Stimulated activated naive B cell treated with anti-CD40 and anti-IgM and Interleukin-4, amounts not matched to agents 10 μg/mL and 1 μg/mL and 100 μg/mL, for 72 hours (primary cell): ENCODE measurements at places on chromosomes 3 and 15.

DNA sequence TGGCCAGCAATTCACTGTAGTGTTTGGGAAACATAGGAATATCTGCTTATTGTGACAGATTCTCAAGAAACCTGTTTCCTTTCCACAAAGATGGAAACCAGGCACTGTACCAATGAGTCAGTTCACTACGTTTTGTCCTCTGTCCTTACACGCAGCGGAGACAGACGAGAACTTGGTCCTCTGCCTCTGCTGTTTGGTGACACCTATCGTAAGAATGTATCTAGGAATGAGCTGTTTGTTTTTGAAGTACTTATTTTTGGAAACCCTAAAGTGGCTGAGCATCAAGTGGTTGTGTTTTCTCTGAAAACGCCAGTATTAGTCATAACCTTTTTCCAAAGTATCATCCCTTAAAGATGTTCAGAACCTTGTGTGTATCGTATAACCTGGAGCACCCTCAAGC, 93.0 kb downstream of the PGPEP1L start:
- H3K4me3 ChIP-seq, result no peak overlapping the region
- no peaks in the 10 kb centered on the region for H3K27me3 ChIP-seq
- H3K27ac ChIP-seq, result peak overlapping the region; percentile 56
- no peak for DNase-seq
- peaks cover 8% of the 10 kb centered on the region for H3K4me1 ChIP-seq
- H3K36me3 ChIP-seq, result peaks cover 9% of the 10 kb centered on the region

- no peaks in the 10 kb centered on the region for H3K36me3 ChIP-seq
- H3K27me3 ChIP-seq, result no peaks in the 10 kb centered on the region
- H3K27ac ChIP-seq, result no peak overlapping the region
- no peak overlapping the region for H3K4me3 ChIP-seq
- H3K4me1 ChIP-seq, result no peaks in the 10 kb centered on the region
Observed at GRCh38 chr3:135249186-135249585, 454.1 kb downstream of the EPHB1 start.

DNA sequence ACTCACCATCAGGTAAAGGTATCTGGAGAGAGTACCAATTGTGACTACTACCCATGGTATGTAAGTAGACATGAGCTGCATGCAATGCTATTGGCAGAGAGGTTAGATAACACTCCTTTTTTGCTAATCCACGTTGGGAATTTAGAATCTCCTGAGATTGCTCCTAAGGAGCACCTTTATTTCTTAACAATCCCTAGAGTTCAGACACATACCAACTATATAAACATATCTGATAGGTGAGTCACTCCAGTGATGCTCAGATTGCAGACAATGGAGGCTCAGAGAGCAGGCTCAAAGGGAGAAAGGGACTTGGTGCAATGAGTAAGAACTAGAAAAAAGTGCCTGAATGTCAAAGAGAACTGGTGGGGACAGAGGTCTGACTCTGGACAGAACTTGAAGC, 47.0 kb upstream of the LRRFIP2 start:
- H3K27ac ChIP-seq, result no peak overlapping the region
- H3K4me3 ChIP-seq, result no peak overlapping the region
- H3K36me3 ChIP-seq, result no peaks in the 10 kb centered on the region

DNA sequence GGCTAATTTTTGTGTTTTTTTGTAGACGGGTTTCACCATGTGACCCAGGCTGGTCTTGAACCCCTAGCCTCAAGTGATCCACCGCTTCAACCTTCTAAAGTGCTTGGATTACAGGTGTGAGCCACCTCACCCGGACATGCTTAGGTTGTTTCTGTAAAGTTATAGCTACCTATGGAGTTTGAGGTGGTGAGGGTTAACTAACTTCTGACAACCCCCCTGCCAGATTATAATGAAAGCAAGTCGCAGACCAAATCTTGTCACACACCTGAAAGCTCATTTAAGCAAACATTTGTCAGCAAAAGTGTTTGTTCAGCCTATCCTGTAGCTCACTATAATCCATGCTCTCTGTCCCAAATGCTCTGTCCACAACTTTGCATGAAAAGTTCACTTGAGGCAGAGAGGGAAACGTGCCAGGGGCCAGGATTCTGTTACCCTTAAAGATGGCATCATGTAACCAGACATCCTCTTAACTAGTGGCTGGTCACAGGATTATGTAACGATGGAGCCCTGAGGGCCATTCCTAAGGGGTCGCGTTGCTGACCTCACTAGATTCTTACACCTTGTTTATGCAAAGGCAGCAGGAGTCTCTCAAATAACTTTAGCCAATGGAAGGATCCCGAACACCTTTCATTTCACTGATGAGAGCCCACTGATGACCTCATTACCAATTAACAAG, 24.1 kb upstream of the SENP5 start:
- no peaks in the 10 kb centered on the region for H3K4me1 ChIP-seq
- H3K36me3 ChIP-seq, result no peaks in the 10 kb centered on the region
- no peak for DNase-seq
- no peak overlapping the region for H3K27ac ChIP-seq
- H3K4me3 ChIP-seq, result no peak overlapping the region
- H3K27me3 ChIP-seq, result no peaks in the 10 kb centered on the region

DNA sequence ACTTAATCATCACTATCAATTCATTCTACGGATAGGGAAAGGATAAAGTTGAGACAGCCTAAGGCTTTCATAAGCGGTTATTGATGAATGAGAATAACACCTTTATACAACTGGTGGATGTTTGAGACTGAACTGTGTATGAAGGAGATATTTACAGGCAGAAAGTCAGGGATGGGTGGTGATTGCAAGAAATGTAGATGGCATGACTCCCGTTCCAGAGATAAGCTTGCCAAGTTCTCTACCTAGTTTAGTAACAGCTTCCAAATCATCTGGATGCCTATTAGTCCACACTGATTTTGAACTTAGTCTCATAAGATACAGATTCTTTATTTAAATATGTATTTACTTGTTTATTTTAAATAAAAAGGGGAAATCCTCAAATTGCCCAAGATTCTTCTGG, 358.8 kb downstream of the GAP43 start:
- no peaks in the 10 kb centered on the region for H3K27me3 ChIP-seq
- DNase-seq, result no peak
- H3K4me3 ChIP-seq, result no peak overlapping the region
